ENCODE measurements at places on chromosomes 6 and 20.

DNA sequence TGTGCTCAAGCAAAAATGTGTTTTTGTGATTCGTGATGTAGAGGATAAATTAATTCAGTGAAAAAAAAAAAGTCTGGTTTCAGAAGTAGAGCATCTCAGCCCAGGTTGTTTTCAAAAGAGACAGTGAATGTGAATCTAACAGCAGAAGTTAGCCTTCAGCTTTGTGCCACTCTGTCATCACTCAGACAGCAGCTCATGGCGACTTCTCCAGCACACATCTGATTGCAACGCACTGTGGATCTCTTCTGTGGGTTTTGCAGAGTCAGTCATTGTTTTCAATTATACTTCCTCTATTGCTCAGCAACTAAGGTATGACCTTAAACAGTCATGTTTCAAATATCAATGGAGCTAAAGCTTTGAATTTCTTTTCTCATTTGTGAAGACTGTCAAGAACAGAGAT lies 335.5 kb upstream of the POU3F2 start:
- DNase-seq = no peak

GRCh38 chr20:48544402-48545339 lies 283.1 kb downstream of the PREX1 start:
- no peak for DNase-seq

DNA sequence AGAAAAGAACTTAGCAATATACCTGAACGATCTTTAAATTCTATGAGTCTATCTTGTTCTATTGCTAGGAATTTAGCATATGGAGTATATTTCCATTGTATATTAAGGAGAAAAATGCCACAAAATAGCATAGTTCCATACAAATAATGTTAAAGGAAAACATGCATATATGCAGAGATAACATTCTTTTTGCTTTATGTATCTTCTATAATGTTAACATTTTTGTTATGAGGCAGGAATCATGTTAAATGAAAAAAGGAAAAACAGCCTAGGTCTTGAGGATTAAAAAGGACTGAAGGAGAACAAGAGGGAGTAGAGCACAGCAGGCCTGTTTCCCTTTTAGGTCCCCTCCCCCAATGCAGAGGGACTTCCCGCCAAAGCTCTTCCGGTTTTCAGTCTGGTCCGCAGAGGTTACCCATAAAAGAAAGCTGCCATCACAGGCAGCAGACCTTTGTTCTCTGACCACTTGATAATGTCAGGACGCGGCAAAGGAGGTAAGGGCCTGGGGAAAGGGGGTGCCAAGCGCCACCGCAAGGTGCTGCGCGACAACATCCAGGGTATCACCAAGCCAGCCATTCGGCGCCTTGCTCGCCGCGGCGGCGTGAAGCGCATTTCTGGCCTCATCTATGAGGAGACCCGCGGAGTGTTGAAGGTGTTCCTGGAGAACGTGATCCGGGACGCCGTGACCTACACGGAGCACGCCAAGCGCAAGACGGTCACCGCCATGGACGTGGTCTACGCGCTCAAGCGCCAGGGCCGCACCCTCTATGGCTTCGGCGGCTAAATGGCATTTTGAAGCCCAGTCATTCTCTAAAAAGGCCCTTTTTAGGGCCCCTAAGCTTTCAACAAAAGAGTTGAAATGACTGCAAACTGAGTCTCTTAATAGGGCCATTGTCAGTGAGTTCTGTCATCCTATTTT lies 108.4 kb upstream of the PRSS16 start:
- no peak for DNase-seq

GRCh38 chr20:1803061-1803931 lies 91.9 kb upstream of the SIRPA start:
- DNase-seq = peak; percentile 55

DNA sequence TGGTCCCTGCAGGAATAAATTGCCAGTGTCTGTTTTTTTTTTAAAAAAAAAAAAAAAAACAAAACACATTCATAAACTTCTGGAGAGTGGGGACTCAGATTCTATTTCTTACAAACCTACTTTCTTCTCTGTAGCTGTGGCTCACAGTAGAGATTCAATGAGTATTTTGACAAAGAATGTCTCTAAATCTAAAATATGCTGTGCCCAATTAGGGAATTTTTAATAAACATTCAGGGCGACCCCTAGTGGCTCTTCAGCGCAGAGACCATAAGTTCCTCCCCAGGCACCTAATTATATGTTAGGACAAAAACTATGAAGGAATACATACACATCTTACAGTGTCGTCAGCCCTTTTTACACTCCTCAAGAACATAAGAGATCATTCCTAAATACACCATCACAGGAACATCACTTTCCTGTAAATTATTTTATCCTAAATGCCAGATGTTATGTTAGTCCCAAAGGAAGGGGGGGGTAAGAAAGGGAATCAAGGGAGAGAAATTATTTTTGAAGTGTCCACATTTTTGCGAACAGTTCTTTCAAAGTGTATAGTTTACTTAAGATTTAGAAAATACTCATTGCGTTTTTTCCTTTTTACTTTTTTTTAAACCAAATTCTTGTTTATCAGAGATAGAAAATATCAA lies 21.8 kb upstream of the NAA20 start:
- no peak for DNase-seq

- no peak for DNase-seq
Measured at GRCh38 chr6:149218471-149218870, 99.0 kb upstream of the TAB2 start.

GRCh38 chr20:50372770-50373088 lies 137.5 kb upstream of the PTPN1 start:
- DNase-seq = no peak

- DNase-seq = no peak
Measured at GRCh38 chr6:27312146-27312949, at the start of gene POM121L2. Gene POM121L2, minus strand, starts transcription at chr6:27312273. Its CDS starts 103 bp downstream, at chr6:27312170.

DNA sequence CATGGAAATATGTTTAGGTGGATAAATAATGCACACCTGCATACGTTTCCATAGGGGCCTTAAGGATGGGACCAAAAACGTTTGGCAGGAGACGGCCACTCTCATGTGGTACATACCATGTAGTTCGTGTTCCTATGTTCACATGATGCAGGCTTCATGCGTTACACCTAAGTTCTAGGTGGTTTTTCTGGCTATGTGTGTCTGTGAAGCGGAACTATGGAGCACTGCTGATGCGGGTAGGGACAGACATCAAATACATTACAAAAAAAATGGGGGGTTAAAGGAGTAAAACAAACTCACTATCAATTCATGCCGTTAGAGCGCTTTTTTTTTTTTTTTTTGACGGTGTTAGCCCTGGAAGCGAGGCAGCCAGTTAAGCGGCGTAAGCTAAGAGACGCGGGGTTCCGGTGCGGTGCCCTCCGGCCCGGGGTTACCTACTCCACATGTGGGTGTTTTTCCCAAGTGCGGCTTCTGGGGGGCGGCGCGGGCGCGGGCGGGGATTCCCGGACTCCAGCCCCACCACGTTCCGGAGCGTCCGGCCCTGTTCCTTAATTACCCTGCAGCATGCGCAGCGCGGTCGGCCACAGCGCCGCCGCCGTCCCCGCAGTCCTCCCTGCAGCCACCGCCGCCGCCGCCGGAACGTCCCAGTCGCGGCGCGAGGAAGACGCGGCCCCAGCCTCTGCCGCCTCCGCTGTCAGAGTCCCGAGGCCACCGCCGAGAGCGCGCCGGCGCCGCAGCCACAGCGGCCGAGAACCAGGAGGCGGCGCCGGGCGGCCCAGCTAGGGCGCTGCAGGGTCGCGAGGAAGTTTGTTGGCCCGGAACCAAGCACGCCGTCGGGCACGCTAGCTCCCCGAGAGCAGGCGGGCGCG lies 648 bp downstream of the COL19A1 start:
- peak; percentile 87 for DNase-seq

GRCh38 chr6:168161371-168161750 lies 82.3 kb upstream of the FRMD1 start:
- DNase-seq = no peak

- DNase-seq = no peak
Measured at GRCh38 chr20:57415771-57416170, 24.6 kb downstream of the RBM38 start.

- DNase-seq = no peak
Measured at GRCh38 chr20:41735949-41736348, 117.8 kb upstream of the CHD6 start.

DNA sequence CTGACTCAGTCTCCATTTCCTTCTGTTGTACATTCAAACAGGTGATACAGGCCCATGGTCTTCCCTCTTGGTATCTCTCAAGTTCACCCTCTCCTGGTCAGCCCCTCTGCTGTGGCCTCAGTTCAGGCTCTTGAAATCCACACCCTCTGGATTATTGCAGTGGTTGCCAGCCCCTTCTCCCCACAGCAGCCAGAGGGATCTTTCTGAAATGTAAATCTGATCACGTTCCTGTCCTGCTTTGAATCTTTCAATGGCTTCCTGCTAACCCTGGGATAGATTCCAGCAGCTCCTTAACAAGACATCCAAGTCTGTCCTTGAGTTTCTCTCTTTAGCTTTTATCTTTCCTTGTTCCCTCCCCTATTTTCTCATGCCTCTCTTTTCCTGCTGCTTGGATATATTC lies 22.2 kb downstream of the CHMP4B start:
- no peak for DNase-seq

DNA sequence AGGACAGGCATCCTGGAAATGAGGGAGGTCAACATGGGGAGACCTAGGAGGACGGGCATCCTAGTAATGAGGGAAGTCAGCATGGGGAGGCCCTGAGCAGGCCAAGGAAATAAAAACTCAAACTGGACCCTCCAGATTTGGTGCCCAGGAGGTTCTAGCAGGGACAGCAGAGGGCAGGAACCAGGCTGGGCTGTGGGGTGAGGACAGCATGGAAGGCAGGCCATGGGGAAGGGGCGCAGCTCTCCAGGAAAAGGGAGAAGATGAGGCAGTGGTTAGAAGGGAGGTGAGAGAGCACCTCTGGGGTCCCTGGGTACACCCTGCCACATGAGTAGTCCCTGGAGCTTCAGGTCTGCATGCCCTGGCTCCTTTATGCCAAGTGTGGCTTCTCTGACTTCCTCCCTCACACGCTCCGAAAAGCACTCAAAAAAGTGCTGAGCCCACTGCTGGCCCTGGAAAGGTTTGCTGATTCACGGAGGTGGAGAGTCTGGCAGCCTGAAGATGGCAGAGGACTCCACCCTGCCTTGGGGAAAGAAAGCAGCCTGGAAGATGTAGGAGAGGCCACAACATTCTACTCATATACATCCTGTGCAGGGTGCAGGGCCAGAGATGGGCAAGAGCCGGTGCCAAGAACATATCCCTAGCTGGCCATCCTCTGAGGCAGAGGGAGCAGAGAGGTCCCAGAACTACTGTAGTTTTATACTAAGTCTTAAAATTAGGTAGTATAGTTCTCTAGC lies 154.9 kb downstream of the MRPL14 start:
- no peak for DNase-seq

- no peak for DNase-seq
Measured at GRCh38 chr6:156425359-156426020, 351.7 kb upstream of the ARID1B start.

DNA sequence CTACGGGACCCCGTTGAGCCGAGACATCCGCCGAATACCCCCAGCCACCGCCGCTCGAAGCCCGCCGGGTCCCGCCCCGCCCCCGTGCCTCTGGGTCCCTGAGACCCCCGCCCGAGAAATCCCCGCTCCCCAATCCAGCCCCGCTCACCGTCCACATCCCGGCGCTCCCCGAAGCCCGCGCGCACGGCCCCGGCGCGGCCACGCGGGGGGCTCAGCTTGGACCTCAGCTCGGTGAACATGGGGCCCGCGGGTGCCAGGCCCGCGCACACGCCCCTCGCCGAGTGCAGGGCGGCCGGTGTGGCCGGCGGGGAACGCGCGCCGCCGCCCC lies 249 bp downstream of the SAMD10 start:
- DNase-seq = no peak

- DNase-seq = no peak
Measured at GRCh38 chr20:32139947-32140346, 30.4 kb downstream of the TM9SF4 start.

DNA sequence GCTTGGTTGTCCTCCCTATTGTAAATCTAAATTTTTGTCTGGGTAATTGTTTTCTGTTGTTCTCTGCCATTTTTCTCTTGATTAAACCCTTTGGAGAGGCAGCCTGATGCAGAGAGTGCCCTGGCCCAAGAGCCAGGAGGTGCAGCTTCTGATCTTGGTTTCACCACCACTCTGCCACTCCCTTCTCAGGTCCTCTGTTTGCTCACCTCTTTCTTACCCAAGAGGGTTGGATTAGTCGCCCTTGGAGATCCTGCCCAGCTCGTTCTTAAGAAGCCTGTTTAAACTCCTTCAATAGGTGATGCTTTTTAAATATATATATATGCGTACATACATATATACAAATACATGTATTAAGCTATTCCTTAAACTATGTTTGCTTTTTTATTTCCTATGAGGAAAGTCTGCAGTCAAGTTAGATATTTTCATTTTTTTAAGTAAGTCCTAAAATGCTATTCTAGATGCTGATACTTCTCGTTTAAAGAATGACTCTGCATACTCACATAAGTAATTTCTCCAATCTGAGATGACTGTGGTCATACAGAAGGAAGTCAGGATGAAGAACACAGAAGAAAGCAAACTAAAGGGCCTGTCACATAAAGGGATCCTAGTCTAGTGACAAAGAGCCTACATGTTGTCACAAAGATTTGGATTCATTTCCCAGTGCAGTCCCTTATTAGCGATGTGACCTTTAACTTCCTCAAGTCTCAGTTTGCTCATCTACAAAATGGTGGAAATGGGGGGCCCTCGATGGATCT lies 19.9 kb downstream of the TPD52L1 start:
- DNase-seq = no peak

- no peak for DNase-seq
Measured at GRCh38 chr20:21388566-21388965, 8.8 kb downstream of the NKX2-4 start.

DNA sequence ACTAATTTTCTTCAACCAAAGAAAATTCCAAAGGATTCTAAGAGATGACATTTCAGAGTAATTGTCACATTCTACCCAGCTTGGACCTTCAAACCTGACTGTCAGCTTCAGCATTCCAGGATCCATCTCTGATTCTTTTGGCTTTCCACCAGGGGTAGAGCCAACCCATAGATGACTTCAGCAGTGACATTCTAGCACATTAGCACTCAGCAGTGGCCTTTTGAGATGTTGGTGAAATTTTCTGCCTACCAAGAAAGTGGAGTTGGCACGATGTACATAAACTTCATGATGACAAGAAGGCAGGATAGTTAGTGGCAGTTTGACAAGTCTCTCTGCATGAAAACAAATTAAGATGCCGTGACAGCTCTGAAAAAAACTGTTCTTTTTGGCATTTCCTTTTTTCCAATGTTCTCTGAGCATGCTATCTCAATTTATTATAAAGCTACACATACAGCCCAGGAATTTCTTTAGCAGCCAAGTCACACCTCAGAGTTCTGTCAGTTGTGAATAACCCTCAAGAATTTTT lies 466.5 kb upstream of the RNF217 start:
- no peak for DNase-seq

GRCh38 chr6:32761548-32761947 lies 1.8 kb downstream of the HLA-DQB2 start:
- no peak for DNase-seq

DNA sequence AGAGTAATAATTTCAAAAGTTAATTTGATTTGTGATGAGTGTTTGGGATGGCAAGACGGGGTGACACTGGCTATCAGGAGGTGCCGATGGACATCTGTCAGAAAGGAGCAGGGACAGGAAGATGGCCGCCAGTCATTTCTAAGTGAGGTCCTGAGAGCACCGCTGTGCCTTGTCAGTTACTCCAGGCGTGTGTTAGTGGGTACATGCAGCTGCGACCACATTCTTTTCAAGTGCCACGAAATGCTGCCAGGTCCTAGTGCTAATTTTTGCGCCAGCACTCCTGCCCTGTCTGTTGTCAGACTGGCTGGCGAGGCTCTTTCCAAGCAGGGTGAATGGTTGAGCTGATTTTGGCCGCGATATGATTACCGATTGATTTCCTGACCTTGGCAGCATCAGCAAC lies 64.6 kb upstream of the INSM1 start:
- no peak for DNase-seq

All from lower leg skin (tissue), 4 donors.